ENCODE measurements at places on chromosomes 7 and 10. TPM values are rescaled to one million over a fixed set of nuclear protein-coding genes. Genes with fewer than 3 reads are reported as not detected.

TWIST1 gene
- not detected for total RNA-seq

SPDYE1 gene
- total RNA-seq, result not detected

DNA sequence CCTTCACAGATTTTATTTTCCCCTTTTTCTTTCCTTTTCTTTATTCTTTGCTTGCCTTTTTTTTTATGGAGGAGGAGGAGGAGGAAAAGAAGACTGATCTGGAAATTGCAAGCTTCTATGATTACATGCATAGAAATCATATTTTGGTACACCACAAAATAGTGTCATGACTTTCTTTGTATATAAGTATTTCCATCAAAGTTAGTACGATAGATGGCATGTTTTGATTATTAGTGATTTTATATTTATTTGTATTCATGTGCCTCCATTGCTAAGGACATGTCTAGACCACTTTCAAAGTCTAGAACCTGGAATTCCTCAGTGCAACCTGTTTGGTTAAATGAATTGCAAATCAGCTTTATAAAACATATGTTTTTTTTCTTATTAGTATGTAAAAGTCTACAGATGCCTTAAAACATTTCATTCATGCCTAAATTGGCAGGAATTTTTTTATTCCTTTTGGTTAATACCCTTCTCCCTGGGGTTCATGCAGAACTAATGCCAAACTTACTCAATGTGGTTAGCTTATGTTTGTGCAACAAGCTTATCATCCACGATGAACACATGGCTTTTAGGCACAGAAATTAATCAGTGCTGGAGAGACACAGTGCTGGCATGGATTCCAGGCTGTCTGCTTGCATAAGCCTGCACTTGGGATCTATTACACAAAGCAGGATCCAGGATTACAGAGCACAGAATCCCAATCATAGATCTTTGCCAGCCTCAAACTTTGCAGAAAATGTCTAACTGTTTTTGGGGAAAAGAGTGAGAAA, 213.1 kb downstream of the CHRM2 start:
- no peak for DNase-seq

DNA sequence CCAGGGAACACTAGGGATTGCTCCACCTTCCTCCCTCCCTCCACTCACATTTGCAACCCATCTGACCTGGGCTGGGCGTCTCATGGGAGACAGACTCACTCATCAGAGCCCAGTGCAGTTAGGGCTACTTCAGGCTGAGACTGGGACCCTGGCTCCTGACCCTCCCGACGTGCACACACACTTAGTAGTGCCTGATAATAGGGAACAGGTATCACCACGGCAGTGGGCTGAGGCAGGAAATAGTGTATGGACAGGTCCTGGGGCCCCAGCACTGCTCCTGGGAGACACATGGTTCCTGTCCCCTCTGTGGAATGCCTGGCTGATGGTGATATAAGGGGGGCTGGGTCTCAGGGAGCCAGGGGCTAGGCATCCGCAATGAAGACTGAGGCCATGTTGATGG, 14.3 kb downstream of the AQP1 start:
- DNase-seq, result peak; percentile 1

RBP4 gene
- not detected for total RNA-seq

GRCh38 chr10:11335167-11335652, 276.2 kb downstream of the USP6NL start:
- no peak for DNase-seq

GRCh38 chr7:78139335-78139734, 340.8 kb downstream of the PHTF2 start:
- no peak for DNase-seq

- DNase-seq, result peak; percentile 4
These were observed 13.9 kb downstream of the RHBDD2 start for GRCh38 chr7:75892634-75893272.

DNA sequence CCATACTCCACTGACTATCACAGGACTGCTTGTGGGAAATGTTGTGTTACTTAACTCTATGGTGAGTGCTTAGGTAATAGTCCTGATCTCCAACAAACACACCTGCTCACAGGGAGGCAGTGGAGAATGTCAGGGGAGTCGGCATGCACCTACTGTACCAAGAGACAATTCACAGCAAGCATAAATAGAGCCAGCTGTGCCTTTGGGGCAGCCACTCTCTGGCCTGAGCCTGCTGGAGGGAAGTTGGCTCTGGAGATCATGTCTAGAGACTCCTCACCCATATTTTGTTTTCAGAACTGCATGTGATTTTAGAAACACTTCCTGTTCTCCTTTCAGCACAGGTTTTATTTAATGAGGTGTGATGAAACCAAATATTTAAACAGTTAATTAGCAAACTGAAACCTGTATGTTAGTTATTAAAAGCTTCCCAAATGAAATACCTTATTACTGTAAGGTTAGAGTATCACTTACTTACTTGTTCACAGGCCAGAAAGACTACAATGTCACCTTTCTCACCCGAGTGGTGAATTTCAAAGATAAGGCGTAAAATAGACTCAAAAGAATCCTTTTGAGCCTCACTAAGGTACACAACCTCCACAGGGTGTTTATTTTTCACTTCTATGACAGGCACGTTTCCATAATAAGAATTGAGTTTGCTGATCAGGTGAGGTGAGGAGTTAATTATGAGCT, 21.8 kb downstream of the DHX32 start:
- no peak for DNase-seq

DNA sequence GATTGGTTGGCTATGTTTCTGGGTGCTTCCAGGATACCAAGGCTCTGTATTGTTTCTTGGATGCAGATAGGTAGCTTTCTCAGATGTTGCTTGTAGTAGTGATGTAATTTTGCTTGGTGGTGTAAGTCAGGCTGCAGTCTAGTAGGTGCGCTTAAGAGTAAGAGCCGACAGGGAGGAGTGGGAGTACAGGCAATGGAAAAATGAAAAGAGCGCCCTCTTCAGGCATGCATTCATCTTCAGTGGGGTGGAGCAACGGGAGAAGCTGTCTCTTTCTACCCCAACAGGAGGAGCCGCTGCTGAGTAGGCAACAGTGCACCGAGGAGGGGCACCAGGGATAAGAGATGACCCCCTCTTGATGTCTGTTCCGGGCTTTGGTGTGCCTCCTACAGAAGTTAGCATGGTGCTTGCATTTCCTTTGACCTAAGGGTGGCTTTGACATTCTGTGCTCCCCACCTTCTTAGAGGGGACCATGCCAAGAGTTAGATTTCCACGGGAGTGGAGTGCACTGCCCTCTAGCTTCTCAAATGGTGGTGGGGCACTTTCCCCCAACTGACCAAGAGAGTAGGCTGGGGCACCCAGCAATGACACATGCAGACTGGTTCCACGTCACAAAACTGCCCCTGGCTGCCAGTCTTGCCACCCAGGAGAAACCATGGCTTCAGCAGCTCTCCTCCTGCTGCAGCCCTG, 56.1 kb downstream of the ZNF783 start:
- DNase-seq, result no peak

DNA sequence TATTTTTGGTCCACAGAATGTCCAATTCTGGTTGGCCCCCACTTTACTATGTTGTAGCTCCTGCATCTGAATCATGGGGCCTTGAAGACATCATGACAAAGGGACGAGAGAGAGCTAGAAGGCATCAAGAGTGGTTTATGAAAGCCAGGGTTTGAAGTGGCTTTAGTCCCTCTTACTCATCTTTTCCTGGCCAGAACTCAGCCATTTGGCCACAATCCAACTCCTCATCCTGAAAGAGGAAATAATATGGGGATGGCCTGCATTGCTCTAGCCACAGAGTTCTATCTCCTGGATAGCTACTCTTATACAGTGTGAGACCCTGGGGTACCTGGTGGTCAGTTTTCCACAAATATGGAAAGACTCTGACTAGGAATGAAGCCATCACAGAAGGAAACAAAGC, 418.9 kb downstream of the XPNPEP1 start:
- DNase-seq, result no peak

Data from CD8-positive, alpha-beta T cell (primary cell).